ENCODE measurements at places on chromosomes 5 and 9.

GRCh38 chr5:169531631-169532030 lies 51.9 kb upstream of the SPDL1 start:
- no peak for DNase-seq

- DNase-seq = no peak
Observed at GRCh38 chr9:93306579-93307091, 122.7 kb downstream of the WNK2 start.

- DNase-seq = no peak
Observed at GRCh38 chr5:160458806-160459800, 37.4 kb downstream of the PTTG1 start.

- DNase-seq = no peak
Observed at GRCh38 chr9:124132671-124133147, 121.1 kb downstream of the LHX2 start.

DNA sequence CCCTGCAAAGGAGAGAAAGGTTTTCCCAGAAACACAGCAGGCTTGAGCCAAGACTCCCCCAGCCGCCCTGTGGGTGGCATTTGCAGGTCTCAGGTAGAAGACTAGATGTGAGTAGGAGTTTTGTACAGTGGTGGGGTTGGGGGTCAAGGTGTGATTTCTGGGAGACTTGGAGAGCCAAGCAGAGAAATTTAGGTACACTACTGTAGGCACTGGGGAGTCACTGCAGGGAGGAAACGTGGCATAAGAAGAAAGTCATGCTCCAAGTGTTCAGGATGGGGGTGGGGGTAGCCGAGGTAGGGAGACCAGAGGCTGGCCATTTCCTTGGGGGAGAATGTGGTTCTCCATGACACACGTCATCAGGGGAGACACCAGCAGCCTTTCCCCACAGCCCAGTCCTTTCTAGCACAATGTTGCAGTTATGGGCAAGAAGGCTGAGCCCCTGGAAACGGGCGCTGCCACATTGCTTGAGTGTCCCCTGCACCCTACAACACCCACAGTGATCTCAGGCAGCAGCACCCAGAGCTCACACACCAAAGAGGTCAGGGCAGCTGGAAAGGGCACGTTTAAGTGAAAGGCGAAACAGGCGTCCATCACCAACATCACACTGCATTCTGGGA lies 210.5 kb downstream of the FSTL4 start:
- no peak for DNase-seq

- no peak for DNase-seq
Observed at GRCh38 chr5:478369-478981, 35.5 kb downstream of the EXOC3 start.

- DNase-seq = no peak
Observed at GRCh38 chr5:19208397-19208796, 779.6 kb downstream of the CDH18 start.

DNA sequence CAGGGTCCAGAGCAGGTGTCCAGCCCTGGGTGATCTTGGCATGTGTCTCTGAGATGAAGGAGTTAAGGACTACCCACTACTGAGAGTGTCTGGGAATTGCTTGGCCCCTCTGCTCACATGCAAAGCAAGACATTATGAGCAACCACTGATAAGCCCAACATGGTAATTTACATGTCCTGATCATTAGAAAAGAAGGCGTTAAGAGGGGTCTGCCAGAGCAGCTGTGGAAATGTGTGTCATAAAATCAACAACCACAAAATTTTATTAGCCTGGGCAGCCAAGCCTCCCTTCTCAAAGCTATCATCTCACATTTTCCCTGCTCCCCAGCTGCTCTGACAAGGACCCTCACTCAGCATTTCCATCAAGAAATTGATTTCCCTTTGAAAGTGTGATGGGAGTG lies 351.0 kb downstream of the SPOCK1 start:
- no peak for DNase-seq

GRCh38 chr9:94805585-94805984 lies 79.1 kb downstream of the AOPEP start:
- DNase-seq = no peak

DNA sequence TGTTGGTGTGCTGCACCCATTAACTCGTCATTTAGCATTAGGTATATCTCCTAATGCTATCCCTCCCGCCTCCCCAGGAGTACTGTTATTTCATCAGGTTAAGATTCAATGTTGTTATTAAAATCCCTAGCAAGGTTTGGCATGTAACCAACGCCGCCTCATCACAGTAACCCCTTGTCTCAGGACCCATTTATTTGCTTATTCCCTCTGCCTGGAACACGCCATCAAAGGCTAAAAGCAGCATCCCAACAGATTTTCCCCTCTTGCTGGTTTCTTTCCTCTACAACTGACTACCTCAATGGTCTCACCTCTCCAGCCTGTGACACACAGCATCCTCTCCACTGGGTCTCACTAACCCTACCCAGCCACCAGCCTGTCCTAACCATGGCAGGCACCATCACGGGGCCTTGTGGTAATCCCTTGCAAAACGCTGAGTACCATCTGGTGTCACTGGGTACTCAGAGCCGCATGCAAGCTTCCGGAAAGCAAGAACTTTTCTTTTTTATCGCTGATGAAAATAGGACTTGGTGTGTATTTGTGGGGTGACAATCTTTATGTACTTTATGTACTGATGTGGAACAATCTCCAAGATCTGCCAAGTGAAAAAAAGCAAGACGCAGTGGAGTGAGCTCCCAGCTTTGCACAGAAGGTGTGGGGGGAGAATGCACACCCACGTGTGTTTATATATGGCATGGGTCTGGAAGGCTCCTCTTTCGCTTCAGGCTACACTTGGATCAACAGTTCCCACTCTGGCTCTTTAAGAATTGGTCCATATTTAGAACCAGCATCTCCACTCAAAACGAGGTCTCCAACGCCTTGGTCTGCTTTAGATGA lies 6.1 kb downstream of the RPS14 start:
- DNase-seq = no peak

DNA sequence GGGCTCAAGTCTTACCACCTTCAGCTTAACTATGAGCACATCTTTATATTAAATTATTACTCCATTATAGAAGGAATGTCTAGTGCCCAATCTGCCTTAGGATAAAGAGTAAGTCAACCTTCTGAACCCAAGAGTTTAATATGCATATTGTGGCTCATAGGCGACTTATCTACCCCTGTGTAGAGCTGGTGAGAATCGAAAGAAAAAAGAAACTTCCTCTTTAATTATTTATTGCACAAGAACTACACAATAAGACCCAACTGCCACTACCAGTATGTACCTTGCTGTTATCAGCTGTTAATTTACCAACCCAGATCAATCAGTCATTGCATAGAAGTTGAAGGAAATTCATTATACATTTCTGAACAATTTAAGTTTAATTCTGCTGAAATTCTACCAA lies 329.1 kb upstream of the SLC24A2 start:
- no peak for DNase-seq

GRCh38 chr5:150458802-150459557 lies 9.4 kb upstream of the RPS14 start:
- peak; percentile 44 for DNase-seq

DNA sequence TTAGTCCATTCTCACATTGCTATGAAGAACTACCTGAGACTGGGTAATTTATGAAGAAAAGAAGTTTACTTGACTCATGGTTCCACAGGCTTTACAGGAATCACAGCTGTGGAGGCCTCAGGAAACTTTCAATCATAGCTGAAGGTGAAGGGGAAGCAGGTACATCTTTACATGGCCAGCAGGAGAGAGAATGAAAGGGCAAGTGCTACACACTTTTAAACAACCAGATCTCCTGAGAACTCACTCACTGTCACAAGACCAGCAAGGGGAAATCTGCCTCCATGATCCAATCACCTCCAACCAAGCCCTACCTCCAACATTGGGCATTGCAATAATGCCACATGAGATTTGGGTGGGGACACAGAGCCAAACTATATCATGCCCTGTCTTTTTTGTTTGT lies 3.5 kb upstream of the LCN6 start:
- no peak for DNase-seq

GRCh38 chr5:156552855-156553358 lies 225.9 kb downstream of the SGCD start:
- DNase-seq = no peak

- DNase-seq = peak; percentile 43
Observed at GRCh38 chr5:56951946-56952691, at the start of gene MIER3. TSS of gene MIER3 (minus strand) at chr5:56952123. CDS start at chr5:56952102, 21 bp downstream.

GRCh38 chr9:127525401-127526188 lies 74.3 kb downstream of the LRSAM1 start:
- DNase-seq = peak; percentile 26

- DNase-seq = no peak
Observed at GRCh38 chr9:114936581-114936980, 6.2 kb upstream of the TNFSF8 start.

All from HepG2 (cell line).